ENCODE measurements at places on chromosomes 13 and 19.

- DNase-seq, result no peak
Observed at GRCh38 chr19:50341091-50341564, 12.0 kb upstream of the KCNC3 start.

GRCh38 chr19:16850133-16850532 lies 20.9 kb downstream of the SIN3B start:
- no peak for DNase-seq

DNA sequence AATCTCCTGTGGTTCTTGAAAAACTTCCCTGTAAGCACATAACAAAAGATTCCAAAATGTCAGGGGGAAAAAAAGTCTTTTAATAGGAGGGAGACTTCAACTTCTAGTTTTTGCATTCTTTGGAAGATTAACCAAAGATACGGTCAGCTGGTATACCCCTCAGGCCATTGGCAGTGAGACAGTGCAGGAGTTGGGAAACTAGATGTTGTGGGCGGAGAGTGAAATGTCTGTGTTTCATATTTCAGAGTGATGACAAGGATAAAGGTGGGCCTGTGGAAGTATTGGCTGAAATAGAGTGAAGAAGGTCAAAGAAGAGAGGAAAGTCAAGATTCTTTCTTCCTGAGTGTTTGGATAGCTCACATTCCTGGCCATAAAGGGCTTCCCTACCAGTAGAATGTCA lies 40.8 kb downstream of the CYP2B6 start:
- DNase-seq, result no peak

DNA sequence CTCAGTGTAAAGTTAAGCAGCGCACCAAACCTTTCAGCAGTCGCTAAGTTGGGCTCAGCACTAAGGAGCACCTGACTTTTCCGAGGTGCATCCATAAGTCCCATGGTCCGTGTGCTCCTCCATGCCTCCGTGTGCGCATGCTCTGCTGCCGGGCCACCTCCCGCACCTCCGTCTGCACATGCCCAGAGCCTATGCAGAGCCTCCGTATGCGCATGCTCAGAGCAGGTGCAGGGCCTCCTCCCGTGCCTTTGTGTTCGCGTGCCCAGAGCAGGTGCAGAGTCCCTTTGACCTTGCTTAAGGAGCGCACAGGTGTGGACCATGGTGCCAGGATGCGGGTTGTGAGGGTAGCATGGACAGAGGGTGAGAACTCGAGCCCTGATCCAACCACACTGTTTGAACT lies 46.0 kb downstream of the ATP11A start:
- DNase-seq, result no peak
